ENCODE measurements at places on chromosomes 13 and 19. TPM values are rescaled to one million over a fixed set of nuclear protein-coding genes. Genes with fewer than 3 reads are reported as not detected.

CEACAM21 gene
- total RNA-seq: not detected

UFM1 gene
- 127 TPM for total RNA-seq

PEAK3 gene
- total RNA-seq: under 0.01 TPM

TEX101 gene
- not detected for total RNA-seq

TYROBP gene
- total RNA-seq: not detected

ZNF829 gene
- total RNA-seq: 3.3 TPM

PGLYRP1 gene
- not detected for total RNA-seq

PLIN5 gene
- not detected for total RNA-seq

POU2F2 gene
- 0.56 TPM for total RNA-seq

TRPC4 gene
- 5.3 TPM for total RNA-seq

ARHGAP33 gene
- total RNA-seq: 0.72 TPM

ENOX1 gene
- total RNA-seq: 1.9 TPM

LONP1 gene
- total RNA-seq: 70.3 TPM

SHANK1 gene
- 4.7 TPM for total RNA-seq

Data from IMR-90 (cell line).